ENCODE measurements at places on chromosomes 12 and 14.

DNA sequence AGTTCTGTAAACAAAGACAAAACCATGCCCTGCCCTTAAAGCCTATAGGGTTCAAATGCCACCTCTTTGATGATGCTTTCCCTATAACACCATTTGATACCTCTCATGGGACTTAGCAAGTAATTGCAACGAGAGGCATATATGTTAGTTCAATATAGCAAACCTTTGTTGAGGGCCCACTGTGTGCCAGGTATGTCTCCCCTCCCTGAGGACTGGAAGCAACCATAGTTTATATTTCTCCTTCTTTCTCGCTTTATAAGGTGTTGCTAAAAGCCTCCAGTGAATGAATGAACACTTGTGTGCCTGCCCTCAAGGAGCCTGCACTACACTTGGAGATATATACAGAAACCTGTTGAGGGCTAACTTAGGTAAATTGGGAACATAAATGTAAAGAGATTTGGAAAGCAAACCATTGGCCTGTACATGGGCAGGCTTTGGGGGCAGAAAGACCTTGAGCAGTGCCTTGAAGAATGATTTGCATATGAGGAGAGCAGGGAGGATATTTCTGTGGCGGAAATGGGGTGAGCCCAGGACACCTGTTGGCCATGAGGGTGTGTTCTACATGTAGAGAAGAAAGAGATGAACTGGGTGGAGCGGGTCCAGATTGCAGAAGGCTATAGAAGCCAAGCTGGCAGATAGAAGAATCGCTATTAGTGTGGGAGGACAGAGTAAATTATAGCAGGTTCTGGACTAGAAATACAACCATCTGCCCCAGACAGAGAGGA, 1.8 kb upstream of the CKAP4 start:
- no peak for DNase-seq

- DNase-seq = no peak
Observed at GRCh38 chr12:22797701-22798100, 172.7 kb downstream of the ETNK1 start.

- DNase-seq = no peak
Observed at GRCh38 chr14:100580316-100581227, 6.6 kb downstream of the BEGAIN start.

DNA sequence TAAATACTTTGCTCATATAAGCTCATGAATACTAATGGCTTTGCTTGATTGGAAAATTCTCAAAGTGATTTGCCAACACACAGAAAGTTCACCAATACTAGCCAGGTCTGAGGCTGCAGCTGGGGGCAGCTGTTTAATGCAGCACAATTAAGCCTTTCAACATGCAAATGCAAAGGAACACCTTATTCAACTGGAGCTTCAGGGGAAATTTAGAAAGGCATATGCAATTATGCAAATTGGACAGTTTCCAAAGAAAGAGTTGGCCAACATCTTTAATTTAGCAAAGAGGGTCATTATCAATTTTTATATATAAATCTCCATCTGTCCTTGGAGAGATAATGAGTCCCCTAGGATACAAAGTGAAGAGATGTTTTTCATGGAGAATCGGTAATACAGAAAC, 40.2 kb upstream of the OTOGL start:
- no peak for DNase-seq

GRCh38 chr12:46071335-46071734, 81.0 kb upstream of the SCAF11 start:
- DNase-seq = no peak

DNA sequence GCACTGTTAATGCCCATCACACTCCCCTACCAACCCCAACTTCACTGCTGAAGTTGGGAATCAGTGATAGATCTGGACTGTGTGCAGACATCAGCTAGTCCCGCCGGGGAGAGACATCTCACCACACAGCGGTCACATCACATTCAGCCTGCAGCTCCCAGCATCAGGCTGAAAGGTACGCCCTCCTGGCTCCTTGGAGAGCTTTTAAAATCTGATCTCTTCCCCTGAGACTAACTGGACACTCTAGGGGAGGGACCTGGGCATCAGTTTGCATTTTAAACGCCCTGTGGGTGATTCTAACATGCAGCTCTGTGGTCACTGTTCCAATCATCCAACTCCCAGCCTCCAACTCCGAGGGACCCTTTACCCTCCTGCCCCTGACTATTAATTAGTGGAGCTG, 58.4 kb downstream of the CCDC85C start:
- DNase-seq = no peak

DNA sequence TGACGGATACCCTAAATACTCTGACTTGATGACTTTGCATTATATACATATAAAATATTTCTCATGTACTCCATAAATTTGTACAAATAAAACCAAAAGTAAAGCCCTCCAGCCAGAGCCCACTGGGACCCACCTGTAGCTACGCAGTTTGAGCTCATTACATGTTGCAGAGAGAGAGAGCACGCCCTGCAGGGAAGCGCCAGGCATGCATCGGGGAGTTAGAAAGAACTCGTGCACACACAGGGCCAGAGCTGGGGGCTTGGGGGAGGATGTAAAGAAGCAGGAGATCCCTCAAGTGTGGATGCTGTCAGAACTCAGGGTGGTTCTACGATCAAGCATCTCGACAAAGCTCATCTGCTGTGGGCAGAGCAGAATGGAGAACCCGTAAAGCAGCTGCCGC, 178.5 kb upstream of the RTL1 start:
- no peak for DNase-seq

GRCh38 chr12:128069359-128069997, 197.5 kb upstream of the TMEM132C start:
- no peak for DNase-seq

- DNase-seq = no peak
Observed at GRCh38 chr14:21231020-21231652, 38.1 kb downstream of the HNRNPC start.

GRCh38 chr12:52305921-52306705, 14.8 kb upstream of the KRT81 start:
- DNase-seq = no peak

DNA sequence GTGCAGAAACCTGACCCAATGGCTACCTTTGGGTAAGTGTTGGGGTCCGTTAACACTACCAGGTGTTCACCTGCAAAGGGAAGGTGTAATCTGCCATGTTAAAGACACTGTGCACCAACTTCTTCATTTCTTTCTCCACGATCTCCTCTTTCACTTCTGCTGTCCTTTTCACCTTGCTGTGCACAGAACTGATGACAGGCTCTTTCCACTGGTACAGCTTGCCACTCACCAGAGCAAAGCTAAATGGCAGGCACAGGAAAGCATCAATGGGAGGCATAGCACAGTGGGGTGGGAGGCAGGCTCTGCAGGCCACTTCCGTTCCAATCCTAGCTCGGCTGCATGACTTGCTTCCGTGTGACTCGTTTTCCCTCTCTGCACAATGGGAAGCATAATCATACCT, 2.6 kb upstream of the C12orf76 start:
- no peak for DNase-seq

DNA sequence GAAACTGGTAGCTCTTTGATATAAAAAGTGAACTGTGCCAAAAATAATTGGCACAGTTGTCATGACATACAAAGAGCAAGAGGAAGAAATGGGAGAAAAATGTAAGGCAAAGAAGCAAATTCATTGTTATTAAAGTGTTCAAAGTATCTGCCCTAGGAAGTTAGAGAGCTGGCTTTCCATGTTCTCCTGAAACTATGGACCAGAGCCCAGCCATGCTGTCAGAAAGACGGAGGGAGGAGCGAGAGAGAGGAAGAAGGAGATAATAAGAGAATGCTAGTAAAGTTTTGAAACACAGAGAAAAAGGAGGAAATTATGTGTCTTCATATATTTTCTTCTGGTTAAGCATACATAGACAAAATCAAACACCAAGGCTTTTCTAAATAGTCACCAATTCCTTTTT, 78.1 kb upstream of the PELI2 start:
- DNase-seq = no peak

- no peak for DNase-seq
Observed at GRCh38 chr12:117380083-117380482, 18.7 kb upstream of the NOS1 start.

GRCh38 chr14:65160091-65160490, 57.8 kb upstream of the MAX start:
- no peak for DNase-seq

- DNase-seq = no peak
Observed at GRCh38 chr12:53170215-53170614, 10.3 kb upstream of the ZNF740 start.

- no peak for DNase-seq
Observed at GRCh38 chr12:39605501-39605900, 14.1 kb downstream of the ABCD2 start.

DNA sequence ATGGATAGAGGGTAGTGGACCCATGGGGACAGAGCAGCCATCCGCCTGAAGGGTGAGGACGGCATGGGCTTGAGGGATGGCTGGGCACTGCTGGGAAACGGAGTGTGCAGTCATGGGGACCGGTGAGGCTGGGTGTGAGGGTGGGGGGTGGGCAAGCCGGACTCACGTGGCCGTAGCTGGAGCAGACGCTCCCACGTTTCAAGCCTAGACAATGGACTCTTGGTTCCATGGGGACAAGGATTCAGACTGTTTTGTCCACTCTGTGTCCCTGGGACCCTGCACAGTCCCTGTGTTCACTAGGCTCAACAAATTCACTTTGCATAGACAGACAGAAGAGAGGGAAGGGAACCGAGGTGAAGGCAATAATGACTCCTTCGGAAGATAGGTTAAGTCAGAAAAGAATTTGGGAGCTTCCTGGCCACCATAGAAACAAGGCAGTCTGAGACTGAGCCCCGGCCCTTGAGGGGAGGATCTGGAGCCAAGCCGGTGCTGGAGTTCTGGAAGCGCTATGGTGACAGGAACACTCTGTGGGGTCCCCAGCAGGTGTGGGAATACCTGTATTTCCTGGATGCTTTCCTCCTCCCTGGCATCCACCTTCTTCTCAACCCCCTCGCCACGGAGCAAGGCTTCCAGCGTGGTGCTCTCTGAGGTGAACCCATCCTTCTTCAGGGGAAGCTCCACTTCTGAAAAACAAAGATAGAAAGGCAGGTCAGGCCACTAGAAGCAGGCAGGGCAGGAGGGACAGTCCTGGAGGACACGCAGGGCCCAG, 162.5 kb downstream of the DPF3 start:
- DNase-seq = no peak

DNA sequence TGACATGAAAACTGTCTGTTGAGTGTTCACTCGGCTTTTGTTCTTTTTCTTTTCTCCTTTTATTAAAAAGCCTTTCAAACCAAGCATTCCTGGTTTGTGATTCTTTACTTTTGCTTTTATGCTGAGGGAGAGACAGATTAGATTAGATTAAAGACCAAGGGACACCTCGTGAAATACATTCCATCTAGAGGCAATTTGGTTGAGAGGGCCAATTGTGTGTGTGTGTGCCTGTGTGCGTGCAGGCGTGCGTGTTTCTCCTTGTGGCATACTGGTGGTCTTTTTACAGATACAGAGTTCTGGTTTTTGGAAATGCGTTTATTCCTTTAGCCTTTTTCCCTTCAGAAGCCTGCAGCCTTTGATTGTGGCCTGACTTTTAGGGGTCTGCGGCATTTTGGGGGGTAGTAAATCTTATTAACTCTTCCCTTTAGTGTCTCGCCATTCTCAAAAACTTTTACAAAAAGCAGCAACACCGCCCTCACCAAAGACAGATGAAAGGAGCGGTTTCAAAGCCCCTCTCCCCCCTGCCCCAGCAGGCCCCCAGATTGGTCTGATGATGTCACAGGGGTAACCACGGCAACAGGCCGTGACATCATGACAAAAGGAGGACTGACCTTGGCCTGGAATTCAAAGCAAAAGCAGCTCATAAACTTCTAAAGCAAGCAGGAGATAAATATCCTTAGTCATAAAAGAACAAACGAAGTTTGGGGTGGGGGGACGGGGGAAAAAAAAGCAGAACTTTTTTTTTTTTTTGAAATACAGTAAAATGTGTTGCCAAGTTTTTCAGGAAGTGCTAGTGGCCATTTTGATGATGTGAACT, 84.1 kb upstream of the TBX3 start:
- DNase-seq = no peak

- DNase-seq = no peak
Observed at GRCh38 chr12:50964432-50964831, 12.1 kb downstream of the HIGD1C start.

DNA sequence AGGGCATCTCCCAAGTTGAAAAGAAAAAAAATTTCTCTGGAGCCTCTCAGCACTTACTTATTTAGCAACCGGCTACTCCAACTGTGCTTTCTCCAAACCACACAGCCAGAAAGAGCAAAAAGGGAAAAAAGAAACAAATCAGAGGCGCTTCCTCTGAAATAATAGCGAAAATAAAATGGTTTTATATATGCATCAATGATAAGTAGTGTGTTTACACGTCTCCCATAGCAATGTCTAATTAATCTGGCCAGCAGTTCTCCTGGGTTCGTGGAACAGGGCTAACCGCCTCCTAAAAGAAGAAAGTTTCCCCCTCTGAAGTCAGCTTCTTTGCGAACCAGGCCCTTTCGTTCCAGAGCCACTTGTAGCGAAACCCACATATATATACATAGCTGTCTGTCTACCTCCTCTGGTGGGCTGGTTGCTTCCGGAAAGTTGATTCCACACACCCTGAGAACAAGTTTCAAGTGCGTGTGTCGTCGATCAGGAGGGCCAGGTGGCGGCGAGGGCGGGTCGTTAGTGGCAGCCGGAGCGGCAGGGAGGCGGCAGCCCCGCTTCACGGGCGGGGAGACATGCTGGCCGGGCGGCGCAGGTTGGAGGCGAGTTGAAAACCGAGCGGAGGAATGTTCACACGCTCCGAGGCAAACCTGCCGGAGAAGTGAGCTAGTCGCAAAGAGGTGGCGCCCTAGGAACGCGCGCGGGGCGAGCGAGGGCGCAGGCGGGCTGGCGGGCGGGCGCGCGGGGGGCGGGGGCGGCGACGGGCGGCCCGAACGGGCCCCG, 2.7 kb downstream of the PTHLH start:
- DNase-seq = peak; percentile 60

- no peak for DNase-seq
Observed at GRCh38 chr14:70602254-70602653, 1.8 kb upstream of the MED6 start.

DNA sequence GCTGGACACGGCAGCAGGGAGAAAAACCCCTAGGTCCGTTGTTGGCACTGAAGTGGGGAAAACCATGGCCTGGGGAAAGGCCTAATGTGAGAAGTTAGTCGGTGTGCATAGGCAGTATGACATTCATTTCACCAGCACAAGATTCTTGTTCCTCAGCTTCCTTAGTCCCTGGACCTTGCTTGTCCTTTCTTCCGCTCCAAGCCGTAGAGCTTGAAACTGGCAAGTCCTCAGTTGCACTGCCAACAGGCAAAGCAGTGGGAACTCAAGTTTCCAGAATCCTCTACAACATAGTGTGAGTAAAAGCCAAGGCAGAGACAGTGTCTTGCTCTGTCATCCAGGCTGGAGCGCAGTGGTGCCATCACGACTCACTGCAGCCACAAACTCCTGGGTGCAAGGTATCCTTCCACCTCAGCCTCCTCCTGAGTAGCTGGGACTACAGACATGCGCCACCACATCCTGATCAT, 138.5 kb upstream of the AMIGO2 start:
- DNase-seq = no peak

DNA sequence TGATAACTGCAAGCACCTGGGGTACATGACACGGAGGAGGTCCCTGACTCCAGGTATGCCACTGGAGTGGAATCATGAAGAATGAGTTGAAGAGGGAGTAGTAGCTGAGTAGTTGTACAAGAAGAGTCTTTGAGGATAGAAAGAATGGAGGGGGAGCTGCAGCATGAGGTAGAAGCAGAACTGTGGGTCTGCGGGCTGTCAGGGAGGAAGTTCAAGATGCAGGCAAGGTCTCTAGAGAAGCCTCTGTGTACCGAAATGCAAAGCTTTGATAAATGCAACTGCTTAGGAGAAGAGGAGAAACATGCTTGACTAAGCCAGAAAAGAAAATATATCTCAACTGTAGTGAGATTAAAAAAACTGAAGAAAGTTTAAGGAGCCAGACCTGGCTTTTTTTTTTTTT, 91.5 kb downstream of the CPNE8 start:
- no peak for DNase-seq
